ENCODE measurements at places on chromosomes 1 and 21.
A peak's percentile ranks its signal among the peaks of the same experiment; 100 is the strongest.

DNA sequence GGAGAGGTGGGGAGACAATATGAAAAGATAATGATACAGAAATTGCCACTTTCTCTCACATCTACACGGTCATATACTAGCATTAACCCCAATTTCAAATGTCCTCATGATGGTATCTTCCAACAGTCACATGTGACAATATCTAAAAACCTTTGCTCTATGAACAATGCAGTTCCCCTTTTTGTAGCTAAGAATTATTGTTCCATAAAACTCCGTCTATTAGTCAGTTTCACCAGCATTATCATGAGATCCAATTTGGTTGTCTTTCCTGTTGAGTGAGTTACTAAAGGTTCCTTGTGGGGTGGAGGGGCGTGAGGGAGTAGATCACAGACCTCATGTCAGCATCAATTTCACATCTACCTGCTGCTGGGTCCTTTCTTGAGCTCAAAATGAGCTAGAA lies 1.7 kb downstream of the TIAM1 start:
- no peak for DNase-seq

- peak; percentile 84 for DNase-seq
Measured at GRCh38 chr1:78303620-78304019, 187.2 kb upstream of the PTGFR start.

DNA sequence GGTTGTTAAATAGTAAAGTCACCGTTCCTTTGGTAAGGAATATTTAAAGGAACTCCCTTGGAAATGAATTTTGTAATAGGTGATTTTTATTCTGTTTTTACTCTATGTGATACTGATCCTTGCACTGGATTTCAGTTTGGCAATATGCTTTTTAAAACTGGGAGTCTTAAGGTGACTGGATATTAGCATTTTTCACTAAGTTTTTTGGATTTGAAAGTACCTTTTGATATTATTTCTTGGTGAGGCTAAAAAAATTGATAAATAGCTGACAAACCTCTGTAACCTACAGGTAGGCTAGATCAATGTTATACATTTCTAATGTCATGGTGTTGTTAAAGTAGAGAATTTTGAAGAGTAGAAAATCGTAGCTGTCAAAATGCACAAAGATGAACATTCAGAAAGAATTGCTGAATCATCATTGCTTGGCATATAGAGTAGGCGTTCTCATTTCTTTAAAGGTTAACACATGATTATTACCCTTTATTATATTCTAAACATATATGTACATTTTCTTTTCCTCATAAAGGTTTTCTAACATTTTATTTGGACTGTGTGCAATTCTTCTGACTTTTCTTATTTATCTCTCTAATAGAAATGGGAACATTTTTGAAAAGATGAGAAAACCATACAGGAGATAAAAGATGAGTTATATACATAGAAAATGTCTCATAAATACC lies 1.5 kb upstream of the DNAJB4 start:
- DNase-seq: no peak

DNA sequence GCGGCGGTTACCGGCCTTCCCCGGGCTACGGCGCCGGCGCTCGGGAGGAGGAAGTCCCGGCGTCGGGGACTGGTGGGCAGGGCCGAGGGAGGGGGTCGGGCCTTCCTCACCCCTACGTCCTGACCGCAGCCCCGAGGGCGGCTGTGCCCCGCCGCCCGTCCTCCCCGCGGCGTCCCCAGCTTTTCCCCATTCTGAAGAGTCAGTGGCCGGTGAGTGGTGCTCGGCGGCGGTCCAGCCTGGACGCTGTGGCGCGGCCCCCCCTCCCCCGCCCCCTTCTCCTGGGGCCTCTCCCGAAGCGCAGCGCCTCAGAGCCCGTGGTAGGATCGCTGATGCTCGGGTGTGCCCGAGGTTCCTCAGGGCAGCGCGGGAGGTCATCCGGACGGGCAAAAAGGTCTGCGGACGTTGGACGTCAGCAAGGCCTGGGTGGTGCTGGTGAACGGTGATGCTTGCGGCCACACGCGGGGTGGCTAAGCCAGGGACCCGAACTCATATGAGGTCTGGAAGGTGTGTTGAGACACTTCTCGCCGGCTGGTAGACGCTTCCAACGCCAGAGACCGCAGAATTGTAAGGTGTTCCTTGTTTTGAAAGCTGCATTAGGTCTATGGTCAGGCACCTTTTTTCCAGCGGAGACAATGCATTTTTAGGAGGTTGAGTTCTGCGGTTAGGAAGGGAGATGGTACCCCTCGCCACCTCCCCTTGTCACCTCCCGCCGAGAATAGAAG lies 725 bp downstream of the SLC25A33 start:
- DNase-seq: peak; percentile 47

- no peak for DNase-seq
Measured at GRCh38 chr1:54390655-54391054, 15.5 kb downstream of the SSBP3 start.

GRCh38 chr1:75198761-75199160 lies 64.6 kb downstream of the LHX8 start:
- DNase-seq: no peak

- no peak for DNase-seq
Measured at GRCh38 chr21:41458121-41458520, 32.1 kb downstream of the MX1 start.

- DNase-seq: no peak
Measured at GRCh38 chr1:172142324-172142723, 278.2 kb upstream of the C1orf105 start.

GRCh38 chr1:158716335-158716734 lies 4.2 kb downstream of the OR6K3 start:
- DNase-seq: no peak

GRCh38 chr1:223747838-223748335 lies 35.5 kb downstream of the CAPN2 start:
- DNase-seq: no peak

DNA sequence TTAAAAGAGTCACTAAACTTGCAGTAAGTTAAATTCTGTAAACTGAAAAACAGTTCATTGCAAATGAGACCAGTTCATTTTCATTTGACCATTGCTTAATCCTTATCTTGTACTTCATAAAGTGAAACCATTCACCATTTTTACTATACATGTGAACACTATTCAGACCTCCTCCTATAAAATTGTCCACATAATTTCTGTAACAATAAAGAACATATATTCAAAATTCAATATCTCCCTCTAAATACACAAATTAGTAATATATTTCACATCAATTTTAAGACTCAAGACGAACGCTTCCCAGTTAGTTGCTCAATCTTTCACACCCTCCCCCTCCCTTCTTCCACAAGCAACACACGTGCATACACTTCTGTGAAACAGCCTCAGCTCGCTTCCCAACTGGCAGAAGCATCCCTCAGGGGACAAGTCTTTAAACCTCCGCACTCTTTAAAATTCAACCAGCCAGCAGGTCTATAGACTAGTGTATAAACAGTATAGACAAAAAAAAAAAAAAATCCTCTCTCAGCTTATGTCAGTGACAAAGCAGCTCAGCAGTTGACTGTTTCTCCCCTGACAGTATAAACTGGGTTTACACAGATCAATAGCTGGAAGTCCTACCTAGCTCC lies 99.6 kb downstream of the DENND1B start:
- peak; percentile 15 for DNase-seq

- DNase-seq: no peak
Measured at GRCh38 chr1:221907166-221907932, 165.5 kb upstream of the DUSP10 start.

DNA sequence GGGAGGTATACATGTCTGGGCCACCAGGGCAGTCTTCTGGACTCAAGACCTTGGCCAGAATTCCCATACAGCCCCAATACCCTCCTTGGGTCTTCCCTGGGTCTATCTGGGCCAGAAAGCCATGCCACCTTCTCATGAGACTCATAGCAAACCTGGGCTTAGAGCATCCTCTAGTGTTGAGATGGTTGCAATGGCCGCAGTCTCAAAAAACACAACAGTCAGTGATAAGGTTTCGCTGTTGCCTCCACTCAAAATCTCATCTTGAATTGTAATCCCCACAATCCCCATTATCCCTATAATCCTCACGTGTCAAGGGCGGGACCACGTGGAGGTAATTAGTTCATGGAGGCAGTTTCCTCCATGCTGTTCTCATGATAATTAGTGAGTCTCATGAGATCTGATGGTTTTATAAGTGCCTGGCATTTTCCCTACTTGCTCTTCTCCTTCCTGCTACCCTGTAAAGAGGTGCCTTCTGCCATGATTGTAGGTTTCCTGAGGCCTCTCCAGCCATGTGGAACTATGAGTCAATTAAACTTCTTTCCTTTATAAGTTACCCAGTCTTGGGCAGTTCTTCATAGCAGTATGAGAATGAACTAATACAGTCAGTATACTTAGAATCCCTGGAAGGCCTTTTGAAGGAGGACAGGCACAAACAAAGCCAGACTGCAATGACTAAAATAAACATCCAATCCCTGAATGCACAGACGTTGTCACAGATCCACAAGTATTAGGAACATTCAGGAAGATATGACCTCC lies 77.0 kb downstream of the CTH start:
- peak; percentile 55 for DNase-seq

GRCh38 chr1:40076895-40077312 lies 20.1 kb downstream of the PPT1 start:
- peak; percentile 80 for DNase-seq

DNA sequence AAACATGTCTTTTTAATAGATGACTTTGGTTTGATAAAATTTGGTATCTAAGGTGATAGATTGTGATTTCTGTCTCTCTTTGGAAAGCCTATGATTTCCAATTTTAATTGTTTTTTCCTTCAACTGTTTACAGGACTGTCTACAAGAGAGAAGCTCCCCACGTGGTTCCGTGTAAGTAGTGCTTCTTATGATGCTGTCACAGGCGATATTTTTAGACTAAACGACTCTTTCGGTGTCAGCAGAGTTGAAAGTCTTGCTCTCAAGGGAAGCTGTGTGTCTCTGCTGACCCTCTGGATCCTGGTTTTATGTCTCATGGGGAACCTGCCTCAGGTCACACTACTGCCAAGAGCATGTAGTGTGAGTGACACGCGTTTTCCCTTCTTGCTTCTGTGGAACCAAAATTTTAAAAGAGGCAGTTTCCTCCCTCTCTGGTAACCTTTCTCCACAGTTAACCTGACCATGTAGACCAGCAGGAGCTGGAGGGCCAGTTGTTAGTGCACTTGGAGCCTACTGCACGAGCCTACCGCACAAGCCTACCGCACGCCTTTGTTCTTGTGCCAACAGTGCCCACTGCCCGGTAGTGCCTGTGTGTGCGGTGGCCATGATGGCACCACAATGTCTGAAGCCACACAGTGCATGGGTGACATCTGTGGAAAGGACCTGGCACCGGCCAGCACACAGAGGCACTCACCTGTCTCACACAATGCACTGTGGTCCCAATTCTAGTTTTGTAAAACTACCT lies 91.9 kb downstream of the PCBP3 start:
- no peak for DNase-seq

DNA sequence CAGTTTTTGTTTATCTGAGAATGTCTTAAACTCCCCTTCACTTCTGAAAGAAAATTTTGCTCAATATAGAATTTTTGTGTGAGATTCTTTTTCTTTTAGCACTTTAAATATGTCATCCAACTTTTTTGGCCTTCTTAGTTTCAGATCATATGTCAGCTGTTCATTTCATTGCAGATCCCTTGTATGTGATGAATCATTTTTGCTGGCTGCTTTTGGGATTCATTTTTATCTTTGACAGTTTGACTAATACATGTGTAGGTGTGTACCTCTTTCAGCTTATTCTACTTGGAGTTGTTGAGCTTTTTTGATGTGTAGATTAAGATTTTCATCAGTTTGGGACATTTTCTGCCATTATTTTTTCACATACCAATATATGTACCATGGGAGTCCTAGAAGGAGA lies 156.8 kb downstream of the FASLG start:
- DNase-seq: peak; percentile 63

GRCh38 chr1:245054507-245055270 lies 100.1 kb upstream of the KIF26B start:
- no peak for DNase-seq

GRCh38 chr1:156816561-156817328 lies at the start of gene SH2D2A:
Gene SH2D2A, minus strand, starts transcription at chr1:156816848. Its CDS starts 140 bp downstream, at chr1:156816708.
- no peak for DNase-seq

DNA sequence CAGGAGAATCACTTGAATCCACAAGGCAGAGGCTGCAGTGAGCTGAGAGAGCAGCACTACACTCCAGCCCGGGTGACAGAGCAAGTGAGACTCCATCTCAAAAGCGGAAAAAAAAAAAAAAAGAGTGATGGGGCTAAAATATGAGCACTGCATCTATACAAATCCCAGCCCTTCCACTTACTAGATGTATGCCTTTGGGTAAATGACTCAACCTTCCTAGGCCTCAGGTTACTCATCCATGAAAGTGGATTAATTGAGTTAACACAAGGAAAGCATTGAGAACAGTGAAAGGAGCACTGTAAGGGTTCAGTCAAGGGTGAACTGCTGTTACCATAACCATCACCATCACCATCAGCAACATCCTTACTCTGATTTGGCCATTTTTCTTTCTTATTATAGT lies 226.4 kb upstream of the C8B start:
- peak; percentile 45 for DNase-seq

GRCh38 chr1:88224906-88225305 lies 459.2 kb upstream of the PKN2 start:
- no peak for DNase-seq

DNA sequence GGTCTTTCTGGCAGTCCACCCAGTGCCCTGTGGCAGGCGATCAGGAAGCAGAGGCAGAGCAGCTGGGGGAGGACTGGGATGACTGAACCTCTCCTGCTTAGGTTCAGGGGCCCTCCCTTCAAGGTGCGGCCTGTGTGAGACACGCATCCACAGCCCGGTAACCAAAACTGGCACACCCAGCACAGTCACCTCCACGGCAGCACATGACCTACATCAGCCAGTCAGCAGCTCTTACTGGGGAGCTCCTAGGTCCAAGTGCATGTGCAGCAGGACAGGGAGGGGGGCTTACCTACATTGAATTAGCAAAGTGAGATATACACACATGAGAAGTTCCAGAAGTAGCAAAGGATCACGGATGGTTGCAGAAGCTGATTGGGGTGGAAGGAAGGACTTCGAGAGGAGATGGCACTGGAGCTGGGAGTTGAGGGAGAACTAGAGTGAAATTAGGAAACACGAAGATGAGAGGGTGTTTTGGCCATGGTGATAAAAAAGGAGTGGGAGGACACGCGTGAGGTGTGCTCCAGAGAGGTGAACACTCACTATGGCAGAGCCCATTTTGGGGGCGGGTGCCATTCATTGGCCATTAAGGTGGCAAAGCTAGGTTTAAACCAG lies 51.4 kb upstream of the IRF2BP2 start:
- DNase-seq: no peak

GRCh38 chr1:165497069-165498013 lies 46.5 kb upstream of the LRRC52 start:
- no peak for DNase-seq

DNA sequence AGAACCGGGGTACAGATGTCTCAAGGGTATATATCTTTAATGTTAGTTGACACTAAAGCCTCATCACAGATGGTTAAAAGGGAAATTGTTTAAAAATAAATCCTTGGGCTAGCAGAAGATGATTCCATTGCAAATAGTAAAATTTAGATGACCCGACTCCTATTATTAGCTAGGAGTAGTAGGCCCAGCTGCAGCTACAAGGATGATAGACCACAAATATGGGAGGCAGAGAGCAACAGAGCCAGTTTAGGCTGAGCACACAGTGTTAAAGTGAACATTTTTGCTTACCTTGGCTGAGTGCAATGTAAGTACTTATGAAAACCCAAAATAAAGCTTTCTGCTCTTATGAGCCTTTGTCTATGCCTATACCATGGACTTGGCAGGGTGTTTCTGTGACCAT lies 100.5 kb upstream of the COL11A1 start:
- DNase-seq: no peak

GRCh38 chr1:243508303-243508713 lies 252.5 kb downstream of the SDCCAG8 start:
- DNase-seq: no peak

GRCh38 chr1:179706339-179706941 lies 36.7 kb upstream of the FAM163A start:
- DNase-seq: peak; percentile 70
